Fibroblast of skin of right quadriceps (primary cell): ENCODE measurements at places on chromosomes 11 and 22.

DNA sequence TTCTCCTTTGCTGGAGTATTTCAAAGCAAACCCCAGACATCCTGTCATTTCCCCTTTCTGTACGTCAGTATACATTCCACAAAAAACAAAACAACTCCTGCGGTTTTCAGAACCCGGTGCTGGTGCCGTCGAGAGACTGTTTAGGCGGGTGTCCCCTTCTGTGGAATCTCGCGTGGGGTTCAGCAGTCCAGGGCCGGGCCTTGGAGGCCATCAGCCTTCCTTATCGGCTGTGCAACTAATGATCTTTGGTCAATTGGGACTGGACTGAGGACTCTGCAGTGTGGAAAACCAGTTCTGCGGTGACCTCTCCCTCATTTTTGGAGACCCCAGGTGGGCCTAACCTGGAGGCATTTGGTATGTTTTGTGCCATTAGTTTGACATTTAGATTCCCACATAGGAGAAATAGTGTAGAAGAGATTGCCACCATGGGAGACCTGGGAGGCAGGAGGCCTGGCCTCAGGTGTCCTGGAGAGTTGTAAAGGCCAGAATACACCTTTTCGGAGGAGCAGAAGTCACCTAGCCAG lies 84.4 kb downstream of the TBC1D22A start:
- DNase-seq: no peak

GRCh38 chr22:19412478-19412877 lies 19.1 kb downstream of the HIRA start:
- DNase-seq: no peak

GRCh38 chr11:129280027-129280811 lies 88.1 kb upstream of the ARHGAP32 start:
- peak; percentile 31 for DNase-seq

GRCh38 chr11:7536100-7536499 lies 22.3 kb downstream of the PPFIBP2 start:
- DNase-seq: no peak

DNA sequence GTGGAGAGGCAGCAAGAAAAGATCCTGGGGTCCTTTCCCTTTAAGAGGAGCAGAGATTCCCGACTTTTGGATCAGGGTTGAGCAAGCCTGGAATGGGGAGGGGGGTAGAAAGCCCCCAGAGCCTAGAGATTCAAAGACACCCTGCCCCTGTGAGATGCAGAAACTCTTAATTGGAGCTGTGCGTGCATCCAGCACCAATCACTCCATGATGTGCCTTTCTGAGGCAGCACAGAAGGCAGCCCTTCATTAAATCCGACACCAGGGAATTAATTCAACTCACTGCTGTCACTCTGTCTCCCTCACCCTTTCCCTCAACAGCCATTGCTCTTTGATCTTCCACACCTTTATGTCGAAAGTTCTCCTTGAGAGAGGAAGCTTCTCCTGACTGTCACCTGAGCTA lies 43.0 kb downstream of the DSCAML1 start:
- no peak for DNase-seq
